Cortex of kidney (tissue), 1 donor: ENCODE measurements at places on chromosomes 2 and 18.

DNA sequence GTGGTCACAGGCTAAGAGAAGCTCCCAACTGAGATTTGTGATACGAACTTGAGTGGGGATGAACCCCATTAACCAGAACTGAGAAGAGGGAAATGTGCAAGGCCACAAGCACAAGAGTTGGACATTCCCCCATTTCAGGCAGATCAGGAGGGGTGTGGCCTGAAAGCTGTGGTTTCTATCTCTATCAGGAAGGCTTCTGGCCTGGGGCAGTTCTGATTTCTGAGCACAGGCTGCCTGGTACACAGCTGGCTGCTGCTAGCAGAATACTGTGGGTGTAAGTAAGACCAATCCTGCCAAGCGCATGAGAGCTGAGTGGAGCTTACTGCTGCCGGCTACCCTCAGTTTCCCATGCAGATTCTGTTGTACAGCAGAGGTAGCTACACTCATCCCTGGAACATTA is 484.6 kb downstream of the SATB2 start:
- no peak for DNase-seq

GRCh38 chr2:45315861-45316260 is 295.2 kb downstream of the SRBD1 start:
- DNase-seq: no peak

GRCh38 chr2:28271919-28272250 is 120.8 kb upstream of the FOSL2 start:
- DNase-seq: no peak

- no peak for DNase-seq
Measured at GRCh38 chr2:62038975-62039771, 133.7 kb downstream of the COMMD1 start.

DNA sequence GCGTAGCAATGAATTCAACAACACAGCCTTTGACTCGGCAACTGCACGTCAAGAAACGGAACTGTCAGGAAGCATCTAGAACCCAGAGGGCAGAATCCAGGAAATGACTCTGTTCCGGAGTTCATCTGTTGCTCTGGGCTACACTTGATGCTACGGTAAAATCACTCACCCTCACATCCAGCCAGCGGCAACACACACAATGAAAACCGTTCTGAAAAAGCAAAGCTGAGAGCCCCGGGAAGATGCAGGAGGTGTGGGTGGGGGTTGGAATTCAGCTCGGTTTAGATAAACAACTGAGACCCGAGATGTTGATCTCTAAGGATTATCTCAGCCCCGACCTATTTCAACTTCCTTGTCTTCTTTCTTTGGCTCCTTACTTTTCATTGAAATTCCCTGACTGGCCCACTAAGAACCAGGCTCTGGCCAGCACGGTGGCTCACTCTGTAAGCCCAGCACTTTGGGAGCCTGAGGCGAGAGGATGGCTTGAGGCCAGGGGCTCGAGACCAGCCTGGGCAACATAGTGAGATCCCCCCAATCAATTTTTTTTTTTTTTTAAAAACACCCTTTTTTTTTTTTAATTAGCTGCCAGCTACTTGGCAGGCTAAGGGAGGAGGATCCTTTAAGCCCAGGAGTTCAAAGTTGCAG is 13.3 kb upstream of the RAB17 start:
- no peak for DNase-seq

- no peak for DNase-seq
Measured at GRCh38 chr2:238847841-238848690, at the start of gene TWIST2. Gene TWIST2, plus strand, starts transcription at chr2:238848085. Its CDS starts 131 bp downstream, at chr2:238848216.
